Activated CD8-positive, alpha-beta memory T cell treated with anti-CD3 and anti-CD28 coated beads for 4 hours (primary cell): ENCODE measurements at places on chromosomes 6 and 20.

DNA sequence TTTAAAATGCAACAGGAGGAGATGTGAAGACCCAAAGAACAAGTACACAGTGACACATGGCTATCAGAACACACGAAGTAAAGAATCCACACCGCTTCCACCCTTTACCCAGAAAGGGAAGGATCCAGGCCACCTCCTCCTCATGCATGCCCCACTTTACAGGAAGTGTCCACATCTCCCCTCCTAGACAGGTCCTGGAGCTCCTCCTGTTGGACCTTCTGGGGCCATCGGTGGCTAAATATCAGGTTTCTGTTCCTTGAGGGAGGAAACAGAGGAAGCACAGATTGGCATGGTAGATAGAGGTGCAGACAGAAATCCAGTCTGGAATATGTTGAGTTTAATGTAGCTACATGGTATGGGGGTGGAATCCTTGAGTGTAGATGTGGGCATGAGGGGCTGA is 10.9 kb downstream of the NINL start:
- DNase-seq = no peak

- DNase-seq = no peak
Observed at GRCh38 chr6:169145991-169146501, 107.6 kb downstream of the THBS2 start.

DNA sequence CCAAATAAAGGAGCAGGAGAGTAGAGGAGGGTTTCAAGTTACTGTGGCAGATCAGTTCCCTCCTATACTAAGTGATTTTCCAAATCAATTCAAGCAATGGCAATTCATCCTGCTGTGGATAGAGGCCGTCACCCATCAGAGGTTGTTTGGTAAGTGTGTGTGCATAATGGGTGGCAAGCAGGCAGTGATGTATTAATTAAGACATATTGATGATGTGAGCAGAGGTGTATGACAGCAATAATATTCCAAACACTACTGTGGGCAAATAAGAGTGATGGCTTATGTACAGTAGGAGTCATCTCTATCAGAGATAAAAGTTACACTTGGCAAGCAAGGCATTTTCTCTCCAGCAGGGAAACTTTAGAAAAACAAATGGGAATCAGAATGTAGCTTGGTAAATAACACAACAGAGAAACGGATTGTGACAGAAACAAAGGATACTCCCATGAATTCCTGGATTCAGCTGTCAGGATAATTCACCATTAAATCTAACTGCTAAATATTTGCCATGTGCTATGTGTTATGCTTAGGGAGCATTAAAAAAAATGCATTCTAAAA is 196.3 kb downstream of the KHDC1L start:
- DNase-seq = no peak

DNA sequence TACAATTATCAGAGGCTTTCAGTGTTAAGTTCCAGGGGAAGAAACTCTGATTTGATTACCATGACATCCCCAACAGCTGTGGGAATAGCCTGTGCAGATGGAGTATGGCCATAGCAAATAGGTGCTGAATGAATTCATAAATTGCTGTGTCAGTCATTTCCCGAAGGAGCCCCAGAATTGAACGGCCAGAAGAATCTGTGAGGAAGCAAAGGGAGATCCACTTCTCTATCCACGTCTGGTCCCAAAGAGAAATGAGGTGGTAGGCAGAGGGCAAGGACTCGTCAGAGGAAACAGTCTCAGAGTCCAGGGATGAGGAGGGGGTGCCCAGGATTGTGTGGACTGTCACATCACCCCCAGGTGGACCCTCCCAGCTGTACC is 3.1 kb upstream of the TAF8 start:
- no peak for DNase-seq

- no peak for DNase-seq
Observed at GRCh38 chr6:32113386-32114352, 4.5 kb upstream of the TNXB start.

GRCh38 chr6:64930681-64931080 is 776.3 kb downstream of the EYS start:
- no peak for DNase-seq

GRCh38 chr20:10558635-10559187 is 115.1 kb downstream of the JAG1 start:
- no peak for DNase-seq

GRCh38 chr6:46626228-46626909 is 26.2 kb downstream of the CYP39A1 start:
- no peak for DNase-seq

GRCh38 chr20:3218307-3218988 is 9.2 kb downstream of the ITPA start:
- peak; percentile 52 for DNase-seq

GRCh38 chr20:10297684-10298240 is 79.1 kb downstream of the SNAP25 start:
- no peak for DNase-seq

DNA sequence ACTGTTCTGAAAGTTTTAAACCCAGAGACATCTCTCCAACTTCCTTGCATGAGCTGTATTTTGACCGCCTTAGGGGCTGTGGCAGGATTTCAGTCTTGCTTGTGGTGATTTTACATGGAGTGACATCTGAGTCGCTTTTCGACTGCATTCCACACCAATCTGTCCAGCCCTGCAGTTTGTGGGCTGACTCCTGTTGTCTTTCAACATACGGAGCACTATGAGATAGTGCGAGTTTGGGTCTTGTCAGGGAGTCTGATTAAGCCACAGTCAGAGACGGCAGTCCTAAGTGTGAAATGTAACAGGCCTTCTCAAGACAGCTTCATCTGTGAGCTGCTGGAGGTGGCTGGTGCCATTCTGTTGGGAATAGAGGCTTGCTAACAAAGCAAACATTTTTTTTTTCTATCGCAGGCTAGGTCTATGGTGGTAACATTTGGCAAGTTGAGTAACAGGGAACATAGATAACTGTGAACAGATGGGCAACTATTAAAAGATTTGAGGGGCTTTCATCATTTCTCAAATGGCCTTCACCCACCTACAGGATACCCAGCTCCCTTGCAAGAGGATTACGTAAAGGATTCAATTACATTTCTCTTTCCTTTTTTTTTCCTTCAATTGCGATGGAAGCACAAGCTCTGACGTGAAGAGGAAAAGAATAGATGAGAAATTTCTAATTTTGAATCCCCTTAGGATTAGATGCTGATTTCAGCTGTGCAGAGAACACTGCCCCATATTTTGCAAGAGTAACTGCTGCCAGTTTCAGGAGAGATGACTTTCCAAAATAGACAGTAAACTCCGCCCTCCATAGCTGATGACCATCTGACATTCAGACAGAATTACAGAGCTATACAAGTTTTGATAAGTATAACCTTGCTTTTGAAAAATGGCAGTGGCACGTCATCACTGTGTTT is 25.1 kb downstream of the CAP2 start:
- no peak for DNase-seq

DNA sequence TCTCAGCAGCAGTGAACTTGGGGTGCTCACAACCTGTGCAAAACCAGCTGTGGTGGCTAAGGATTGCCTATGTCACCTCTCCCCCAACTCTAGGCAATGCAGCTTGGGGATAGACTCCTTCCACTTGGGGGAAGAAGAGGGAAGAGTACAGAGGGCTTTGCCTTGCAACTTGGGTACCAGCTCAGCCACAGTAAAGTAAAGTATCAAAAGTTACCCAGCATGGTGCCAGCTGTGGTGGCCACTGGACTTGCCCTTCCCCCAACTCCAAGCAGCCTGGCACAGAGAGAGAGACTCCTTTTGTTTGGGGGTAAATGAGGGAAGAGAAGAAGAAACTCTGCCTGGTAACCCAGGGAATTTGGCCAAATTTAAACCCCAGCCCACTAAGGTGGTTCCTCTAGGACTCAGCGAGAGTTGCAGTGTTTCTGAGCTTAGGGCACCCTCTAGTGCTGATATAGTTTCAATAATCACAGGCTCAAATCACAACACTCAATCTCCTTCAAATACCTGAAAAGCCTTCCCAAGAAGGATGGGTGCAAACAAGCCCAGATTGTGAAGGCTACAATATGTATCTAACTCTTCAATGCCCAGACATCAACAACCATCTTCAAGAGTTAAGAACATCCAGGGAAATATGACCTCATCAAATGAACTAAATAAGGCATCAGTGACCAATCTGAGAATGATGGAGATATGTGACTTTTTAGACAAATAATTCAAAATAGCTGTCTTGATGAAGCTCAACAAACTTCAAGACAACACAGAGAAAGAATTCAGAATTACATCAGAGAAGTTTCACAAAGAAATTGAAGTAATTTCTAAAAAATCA is 7.6 kb upstream of the DEFB129 start:
- no peak for DNase-seq

DNA sequence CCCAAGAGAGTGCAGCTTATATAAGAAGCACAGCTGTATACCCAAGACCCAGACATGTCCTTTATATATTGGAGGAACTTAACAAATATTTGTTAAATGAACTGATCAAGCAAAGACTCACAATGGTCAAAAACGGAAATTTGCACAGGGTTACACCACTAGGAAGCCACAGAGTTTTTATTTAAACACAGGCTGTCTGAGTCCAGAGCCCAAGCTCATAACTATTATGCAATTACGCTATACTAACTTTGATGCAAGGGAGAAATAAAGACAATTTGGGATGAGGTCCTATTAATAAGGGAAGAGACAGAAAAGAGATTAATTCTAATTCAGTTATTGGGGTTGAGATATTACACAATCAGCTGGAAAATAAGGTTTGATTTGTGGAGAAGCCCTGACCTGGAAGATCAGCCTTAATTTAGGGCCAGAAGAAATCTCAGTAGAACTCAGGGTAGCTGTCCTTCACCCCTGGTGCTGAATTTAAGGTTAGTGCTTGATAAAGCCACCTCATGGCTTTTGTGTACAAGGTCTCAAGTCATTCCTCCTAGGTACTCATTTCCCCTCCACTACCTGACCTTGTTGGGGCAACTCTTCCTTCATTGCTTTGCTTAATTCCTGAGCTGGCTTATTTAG is 10.5 kb upstream of the ZNF334 start:
- DNase-seq = no peak

DNA sequence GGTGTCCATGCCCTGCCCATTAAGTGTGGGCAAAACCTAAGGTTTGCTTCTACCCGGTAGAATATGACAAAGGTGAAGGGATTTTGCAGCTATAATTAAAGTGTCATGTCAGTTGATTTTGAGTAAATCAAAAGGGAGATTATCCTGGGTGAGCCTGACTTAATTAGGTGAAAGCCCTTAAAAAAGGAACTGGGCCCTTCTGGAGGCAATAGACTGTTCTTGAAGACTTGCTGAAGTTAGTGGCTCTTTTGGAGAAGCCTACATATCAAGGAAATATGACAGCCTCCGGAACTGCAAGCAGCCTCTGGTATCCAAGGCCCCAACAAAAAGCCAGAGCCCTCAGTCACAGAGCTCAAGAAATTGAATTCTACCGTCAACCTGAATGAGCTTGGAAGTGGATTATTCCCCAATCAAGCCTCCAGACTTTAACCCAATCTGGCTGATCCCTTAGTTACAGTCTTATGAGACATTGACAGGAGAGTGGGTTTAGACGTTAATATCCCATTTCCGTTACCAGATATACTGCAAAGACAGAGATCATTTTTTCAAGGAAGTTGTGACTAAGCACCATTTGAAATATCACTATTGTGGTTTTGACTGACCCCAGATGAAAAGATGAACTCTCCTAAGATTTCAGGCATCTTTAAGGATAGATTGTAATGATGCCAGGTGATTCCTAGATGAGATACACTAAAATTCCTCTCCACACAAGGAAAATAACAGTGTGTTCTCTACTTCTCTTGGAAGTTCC is 303.4 kb downstream of the PLCB1 start:
- no peak for DNase-seq

- no peak for DNase-seq
Observed at GRCh38 chr6:4487538-4487937, 288.7 kb upstream of the CDYL start.
